Hindlimb muscle (tissue), 1 donor: ENCODE measurements at places on chromosomes 12 and 14.

DNA sequence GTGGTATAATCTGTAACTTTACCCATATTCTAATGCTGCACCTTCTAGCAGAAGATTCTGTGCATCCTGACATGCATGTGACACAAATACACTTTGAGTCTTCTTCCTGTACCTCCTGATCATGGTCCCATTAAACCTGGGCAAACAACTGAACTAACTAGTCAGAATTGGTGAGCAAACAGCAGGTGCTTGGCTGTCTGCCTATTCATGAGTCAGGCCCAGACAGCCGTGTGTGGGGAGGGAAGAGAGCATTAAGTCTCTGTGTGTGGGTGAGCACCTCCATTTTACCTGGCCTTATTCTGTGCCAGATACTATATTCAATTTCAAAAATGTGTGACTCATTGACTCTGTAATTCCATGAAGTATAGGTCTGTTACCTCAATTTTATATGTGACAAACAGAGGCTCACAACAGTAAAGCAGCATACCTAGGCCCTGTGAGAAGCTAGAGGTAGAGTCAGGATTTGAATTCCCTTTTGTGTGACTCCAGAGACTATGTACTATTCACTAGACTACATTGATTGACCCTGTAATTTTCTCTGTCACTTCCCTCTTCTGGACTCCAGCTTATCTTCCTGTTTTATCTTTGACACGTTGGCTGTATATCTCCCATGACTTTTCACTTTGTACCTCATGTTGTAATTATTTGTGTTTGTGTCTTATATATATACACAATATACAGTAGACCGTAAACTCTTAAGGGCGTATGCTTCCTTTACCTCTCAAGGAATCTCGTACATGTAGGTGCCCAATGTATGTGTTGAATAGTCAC lies 32.2 kb downstream of the SUSD6 start:
- DNase-seq: no peak

GRCh38 chr12:123948401-123948795 lies 24.2 kb downstream of the CCDC92 start:
- no peak for DNase-seq

GRCh38 chr14:64210216-64210615 lies 84.0 kb downstream of the ESR2 start:
- no peak for DNase-seq

- no peak for DNase-seq
These were observed 4.1 kb downstream of the CIPC start for GRCh38 chr14:77102154-77102553.

DNA sequence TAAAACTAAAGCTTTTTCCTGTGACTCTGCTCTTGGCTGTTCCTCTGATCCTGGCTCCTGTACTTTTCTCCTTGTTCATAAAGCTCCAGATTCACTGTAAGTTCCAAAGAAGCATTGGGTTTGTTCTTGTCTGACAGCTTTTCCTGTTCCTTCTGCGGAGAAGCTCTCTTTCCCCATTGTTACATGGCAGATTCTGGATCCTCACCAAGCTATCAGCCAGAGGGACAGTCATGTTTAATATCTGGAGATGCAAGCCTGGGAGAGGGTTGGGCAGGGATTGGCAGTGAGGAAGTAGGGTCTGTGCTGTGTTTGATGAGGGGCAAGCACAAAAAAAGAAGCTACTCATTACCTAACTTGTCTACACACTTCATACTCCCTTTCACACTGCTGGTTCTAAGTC lies 107.9 kb downstream of the AKAP6 start:
- DNase-seq: no peak

GRCh38 chr14:71121711-71122110 lies 214.5 kb downstream of the PCNX1 start:
- no peak for DNase-seq

- DNase-seq: no peak
These were observed 26.3 kb downstream of the DAAM1 start for GRCh38 chr14:59214702-59215302.

DNA sequence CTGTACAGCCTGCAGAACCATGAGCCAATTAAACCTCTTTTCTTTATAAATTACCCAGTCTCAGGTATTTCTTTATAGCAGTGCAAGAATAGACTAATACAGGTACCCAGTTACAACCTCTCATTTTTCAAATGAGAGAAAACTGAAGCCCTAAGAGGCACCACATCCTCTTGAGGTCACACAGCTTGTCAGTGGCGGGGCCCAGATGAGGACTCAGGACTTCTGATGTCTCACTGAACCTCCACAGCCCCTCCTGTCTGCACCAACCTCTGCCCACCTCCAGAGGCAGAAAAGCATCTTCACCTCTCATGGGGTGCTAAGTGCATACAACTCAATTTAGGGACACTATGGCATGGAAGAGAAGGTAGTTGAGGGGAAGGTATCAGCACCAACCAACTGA lies 120.7 kb downstream of the CRACR2A start:
- DNase-seq: no peak

GRCh38 chr14:84544486-84545131 lies 985.3 kb upstream of the FLRT2 start:
- no peak for DNase-seq

GRCh38 chr12:93089805-93090569 lies 160.9 kb upstream of the EEA1 start:
- DNase-seq: no peak

DNA sequence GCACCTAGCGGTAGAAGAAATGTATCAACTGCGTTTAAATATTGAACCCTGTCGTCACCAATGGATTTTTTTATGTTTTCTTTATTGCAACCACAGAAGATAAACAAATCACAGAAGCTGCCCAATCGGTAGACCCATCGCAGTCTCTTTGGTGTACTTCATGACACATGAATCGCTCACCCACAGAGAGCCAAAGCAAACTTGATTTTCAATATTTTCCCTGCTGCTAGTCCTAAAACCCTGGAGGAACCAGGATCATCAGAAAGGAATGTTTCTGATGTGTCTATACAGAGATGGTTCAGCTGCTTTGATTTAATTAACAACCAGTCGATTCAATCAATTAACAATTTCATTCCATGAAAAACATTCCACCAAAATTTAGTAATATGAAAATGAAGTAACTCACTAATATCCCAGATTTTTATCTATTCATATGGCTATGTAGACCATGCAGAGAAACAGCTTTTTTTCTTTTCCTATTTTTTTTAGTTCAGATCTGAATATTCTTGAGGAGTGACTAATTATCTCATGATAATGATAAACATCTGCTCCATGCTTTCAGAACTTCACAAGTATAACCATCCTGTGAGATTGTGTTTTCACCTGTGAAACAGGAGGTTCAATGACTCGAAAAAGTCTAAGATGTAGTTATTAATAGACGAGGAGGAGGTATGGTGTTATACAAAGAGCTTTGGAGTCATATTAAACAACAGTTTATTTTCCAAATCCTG lies 46.1 kb downstream of the DIO2 start:
- DNase-seq: no peak

- DNase-seq: no peak
These were observed 345.2 kb upstream of the SYT1 start for GRCh38 chr12:78519422-78519821.

DNA sequence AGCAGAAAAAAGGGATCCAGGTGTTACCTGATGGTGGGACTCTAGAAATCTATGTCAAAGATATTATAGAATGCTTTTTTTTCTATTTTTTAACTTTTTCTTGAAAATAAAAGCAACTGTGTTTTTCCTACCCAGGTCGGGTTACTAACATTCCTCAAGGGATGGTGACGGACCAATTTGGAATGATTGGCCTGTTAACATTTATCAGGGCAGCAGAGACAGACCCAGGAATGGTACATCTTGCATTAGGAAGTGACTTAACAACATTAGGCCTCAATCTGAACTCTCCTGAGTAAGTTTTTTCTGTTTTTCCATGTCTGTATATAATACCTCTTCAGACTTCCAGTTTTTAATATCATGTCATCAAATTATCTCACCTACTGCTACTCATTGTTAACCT lies 27.6 kb upstream of the KCNMB4 start:
- DNase-seq: no peak

- no peak for DNase-seq
These were observed 17.9 kb upstream of the DHRS7 start for GRCh38 chr14:60183138-60183537.

DNA sequence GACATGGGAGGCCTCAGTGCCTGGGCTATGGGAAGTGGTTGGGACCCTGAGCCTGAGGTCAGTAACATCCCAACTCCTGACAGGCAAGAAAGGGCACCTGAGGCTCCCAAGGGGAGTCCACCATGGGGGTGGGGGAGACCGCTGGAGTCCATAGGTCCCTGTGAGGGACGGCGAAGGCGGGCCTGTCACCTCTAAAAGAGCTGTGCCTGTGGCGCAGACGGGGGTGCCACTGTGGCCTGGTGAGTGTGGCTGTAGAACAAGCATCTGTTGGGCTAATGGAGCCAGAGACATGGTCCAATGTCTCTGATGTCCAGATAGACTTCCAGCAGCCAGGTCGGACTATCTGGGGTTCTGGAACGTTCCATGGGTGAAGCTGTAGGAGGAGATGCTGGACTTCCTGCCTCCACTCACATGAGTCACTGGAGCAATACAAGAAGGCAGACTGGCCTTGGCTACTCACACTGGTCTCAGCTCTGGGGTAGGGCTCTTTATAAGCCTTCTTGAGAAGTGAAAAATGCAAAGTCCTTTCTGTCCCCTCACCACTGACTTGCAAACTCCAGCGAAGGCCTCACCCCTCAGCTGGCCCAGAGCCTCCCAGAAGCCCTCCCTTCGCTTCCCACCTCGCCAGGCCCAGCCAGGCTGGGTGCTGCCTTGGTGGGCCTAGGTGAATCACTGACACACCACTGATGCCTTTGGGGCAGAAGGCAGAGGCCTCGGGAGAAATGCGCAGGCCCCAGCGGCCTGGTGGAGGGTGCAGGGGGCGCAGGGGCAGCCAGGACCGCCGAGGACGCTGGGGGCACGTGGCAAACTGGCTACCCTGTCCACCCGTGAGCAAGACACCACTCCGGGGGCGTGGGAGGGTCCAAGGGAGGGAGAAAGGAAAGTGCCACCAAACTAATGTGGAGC lies 1.1 kb upstream of the TRAF3 start:
- no peak for DNase-seq
